Hippocampal formation (tissue), 2 donors: ENCODE measurements at places on chromosomes 6 and 20.

DNA sequence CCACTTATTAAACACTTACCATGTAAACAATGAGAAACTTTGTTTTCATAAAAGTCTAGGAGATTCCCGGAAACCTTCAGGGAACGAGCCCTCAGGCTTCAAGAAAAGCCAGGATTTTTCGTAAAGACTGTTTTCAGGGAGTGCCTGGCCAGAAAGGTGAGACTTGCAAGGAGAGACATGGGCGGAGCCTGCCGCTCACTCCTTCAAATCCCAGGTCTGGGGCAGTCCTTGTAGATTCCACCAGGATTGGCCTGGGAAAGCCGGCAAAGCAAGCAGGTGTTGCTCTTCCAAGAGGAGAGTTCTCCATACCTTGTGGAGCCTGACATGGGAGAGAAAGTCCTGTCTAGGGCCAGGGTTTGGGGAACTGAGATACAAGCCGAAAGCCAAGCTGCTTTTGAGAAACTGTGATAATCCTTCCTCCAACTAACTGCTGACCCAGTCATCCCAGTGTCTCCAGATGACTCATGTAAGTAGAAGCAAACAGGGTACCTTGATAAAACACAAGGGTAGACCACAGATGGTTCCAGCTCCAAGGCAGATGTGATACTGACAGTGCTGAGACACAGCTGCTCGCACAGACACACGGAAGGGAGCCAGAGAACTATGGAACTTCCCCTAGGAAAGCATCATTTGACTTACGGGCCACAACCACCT lies 69.4 kb upstream of the NAA20 start:
- no peak for DNase-seq

DNA sequence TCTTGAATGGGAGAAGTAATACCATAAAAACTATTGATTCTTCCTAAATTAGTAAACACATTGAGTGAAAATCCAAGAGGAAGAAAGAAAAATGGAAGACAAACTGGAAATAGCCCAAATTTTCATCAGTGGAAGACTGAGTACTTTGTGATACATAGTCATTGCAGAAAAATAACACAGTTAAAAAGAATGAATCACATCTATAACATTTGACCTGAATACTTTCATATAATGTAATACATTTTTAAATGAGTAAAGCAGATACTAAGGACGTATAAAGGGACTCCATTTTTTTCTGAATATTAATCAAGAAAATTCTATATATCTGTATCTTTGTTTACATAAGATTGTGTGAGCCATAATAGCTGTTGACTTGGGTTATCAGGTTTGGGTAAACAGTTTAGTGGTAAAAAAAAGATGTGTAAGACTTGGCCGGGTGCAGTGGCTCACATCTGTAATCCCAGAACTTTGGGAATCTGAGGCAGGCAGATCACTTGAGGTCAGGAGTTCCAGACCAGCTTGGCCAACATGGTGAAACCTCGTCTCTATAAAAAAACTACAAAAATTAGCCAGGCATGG lies 4.3 kb upstream of the SLC17A2 start:
- no peak for DNase-seq

DNA sequence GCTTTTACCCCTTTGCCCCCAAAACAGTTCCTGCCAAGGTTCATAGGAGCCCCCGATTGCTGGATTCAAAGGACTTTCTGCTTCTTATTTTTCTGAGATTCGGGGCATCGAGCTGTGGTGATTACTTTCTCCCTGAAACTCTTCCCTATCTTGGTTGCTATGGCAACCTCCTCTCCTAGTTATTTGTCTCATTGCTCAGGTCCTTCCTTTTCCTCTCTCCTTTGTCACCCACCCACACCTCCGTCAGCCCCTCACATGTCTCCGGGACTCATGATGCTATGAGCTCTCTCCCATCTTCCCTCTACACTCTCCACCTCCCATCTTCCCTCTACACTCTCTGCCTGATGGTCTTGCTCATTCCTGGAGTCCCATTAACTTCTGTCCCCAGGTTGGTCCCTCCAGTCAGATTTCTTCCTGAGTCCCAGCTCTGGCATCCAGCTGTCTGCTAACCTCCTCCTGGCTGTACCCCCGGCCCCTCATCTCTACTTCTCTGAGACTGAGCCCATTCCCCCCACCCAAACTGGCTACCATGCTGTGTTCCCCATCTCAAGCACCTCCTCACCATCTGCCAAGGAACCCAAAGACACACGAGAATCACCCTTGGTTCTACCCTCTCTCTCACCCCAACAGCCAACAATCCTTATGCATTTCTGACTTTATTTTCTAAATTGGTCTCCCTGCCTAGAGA lies 30.2 kb upstream of the NNAT start:
- DNase-seq, result no peak

- no peak for DNase-seq
These were observed 16.9 kb downstream of the SEC23B start for GRCh38 chr20:18524646-18525045.

DNA sequence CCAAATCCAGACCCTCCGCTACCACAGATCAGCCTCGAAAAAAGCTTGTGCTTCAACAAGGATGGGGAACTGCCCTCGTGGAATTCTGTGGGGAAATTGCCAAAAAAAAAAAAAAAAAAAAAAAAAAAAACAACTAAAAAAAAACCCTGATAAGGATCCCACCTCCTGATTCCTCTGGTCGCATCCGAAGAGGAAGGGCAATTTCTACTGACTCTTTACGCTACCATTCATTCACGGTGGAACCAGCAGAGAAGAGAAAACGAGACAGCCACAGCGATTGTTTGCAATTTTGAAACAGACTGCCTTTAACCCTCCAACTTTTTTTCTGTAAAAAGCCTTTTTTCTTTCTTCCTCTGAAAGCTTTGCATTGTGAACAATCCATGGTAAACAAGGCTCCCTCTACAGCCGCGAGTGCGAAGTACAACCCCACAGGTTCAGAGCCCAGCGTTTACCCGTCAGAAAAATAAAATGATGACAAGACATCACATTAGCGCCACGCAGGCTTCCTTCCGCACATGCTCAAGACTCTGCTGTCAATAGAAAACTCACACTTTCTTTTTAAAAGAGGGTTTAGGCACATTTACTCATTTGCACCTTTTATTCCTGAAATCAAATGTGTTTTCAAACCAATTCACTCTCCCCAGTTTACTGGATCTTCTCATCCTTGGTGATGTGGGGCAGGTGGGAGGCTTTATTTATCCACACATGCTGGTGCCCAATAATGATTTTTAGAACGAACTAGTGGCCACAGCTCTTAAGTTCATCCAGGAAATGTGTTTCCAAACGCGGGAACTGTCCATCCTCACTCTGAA lies 100.0 kb downstream of the NOL4L start:
- DNase-seq, result peak; percentile 96

DNA sequence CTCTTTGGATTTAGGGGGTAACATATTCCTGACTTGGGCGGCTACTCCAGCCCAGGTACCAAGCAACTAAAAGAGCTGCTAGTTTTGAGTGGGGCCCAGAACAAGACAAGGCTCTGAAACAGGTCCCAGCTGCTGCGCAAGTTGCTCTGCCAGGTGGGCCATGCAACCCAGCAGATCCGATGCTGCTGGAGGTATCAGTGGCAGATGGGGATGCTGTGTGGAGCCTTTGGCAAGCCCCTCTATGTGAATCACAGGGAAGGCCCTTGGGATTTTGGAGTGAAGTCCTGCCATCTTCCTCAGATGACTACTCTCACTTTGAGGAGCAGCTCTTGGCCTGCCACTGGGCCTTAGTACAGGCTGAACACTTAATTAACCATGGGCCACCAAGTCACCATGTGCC lies 43.7 kb upstream of the VSX1 start:
- DNase-seq, result no peak

- peak; percentile 3 for DNase-seq
These were observed at the start of gene HLA-DRB1 for GRCh38 chr6:32589596-32590449. Gene HLA-DRB1 (minus strand): TSS chr6:32589848. CDS start chr6:32589742, 106 bp downstream.

GRCh38 chr6:148893481-148893880 lies 146.7 kb downstream of the UST start:
- no peak for DNase-seq

DNA sequence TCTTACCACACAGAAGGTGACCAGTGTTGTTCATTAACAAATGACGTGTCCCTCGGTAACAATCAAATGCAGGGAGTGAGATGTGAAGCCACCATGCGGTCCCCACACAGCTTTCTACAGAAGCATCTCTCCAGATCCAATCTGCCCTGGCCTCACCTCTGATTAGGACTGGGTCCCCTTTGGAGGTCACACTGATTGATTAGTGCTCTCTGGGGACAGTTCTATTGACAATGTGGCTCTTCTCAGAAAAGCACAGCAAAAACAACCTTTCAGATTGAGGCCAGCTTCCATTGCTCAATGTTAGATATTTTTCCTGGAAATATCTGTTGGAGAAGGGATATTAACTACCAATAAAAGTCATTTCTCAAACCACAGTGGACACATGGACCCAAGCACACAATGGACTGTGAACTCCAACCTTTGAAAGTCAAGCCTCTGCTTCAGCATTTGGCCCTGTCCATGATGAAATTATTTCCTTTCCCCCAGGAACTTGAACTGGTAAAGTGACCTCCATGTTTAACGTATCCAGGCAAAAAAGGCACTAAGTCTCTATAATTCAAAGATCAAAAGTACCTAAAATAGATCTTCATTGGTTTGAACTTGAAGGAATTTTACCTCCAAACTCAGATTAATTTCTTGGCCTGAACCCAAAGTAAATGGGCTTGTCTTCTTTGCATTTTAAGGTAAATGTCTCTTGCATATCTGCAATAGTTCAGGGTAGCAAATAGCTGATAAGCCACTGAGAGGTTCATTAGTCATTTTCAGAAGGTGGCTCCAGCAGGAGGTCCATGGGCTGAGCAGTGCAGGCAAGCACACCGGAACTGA lies 118.5 kb downstream of the FOXA2 start:
- DNase-seq, result no peak

- no peak for DNase-seq
These were observed 4.1 kb downstream of the CTSZ start for GRCh38 chr20:59002874-59003399.

DNA sequence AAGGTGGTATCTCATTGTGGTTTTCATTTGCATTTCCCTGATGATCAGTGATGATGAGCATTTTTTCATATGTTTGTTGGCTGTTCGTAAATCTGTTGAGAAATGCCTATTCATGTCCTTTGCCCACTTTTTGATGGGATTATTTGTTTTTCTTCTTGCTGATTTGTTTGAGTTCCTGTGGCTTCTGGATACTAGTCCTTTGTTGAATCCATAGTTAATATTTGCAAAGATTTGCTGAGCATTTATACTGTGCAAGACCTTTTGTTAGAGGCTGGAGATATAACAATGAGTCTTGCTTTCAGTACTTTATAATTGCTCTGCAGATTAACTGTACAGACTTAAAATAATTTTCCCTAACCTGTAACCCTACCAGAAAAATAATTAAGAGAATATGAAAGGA lies 35.6 kb downstream of the PDE7B start:
- no peak for DNase-seq

DNA sequence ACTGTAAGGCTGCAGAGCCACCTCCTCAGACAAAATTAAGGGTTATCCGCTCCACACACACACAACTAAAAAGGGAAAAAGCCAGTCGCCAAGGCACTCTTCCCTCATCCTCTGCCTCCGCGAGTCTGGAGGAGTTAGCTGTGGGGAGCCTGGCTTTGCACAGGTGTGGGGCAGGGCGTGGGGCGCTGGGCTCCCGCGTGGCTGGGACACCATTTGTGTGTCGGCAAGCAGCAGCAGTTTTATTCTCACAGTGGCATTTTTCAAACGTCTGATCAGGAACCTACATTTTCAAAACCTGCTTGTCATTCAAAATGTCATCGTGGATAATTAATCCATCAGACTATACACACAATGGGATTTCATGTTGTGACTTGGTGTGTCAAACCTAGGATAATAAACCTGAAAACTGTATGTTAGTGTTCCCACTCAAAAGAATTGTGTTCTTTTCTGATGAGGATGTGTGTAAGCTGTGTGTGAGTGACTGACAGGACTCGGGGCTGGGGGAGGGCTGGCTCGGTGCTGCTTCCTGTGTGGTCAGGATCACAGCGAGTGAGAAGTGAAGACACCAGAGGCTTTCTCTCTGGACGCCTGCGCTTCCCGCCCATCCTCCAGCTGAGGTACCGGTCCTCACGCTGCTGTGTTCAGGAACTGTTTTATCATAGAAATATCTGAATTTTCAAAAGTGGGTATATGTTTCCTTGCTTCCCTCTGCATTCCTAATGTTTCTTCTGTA lies 83.1 kb downstream of the IRF4 start:
- no peak for DNase-seq
